ENCODE measurements at places on chromosomes 6 and 20. TPM values are rescaled to one million over a fixed set of nuclear protein-coding genes. Genes with fewer than 3 reads are reported as not detected.

DNA sequence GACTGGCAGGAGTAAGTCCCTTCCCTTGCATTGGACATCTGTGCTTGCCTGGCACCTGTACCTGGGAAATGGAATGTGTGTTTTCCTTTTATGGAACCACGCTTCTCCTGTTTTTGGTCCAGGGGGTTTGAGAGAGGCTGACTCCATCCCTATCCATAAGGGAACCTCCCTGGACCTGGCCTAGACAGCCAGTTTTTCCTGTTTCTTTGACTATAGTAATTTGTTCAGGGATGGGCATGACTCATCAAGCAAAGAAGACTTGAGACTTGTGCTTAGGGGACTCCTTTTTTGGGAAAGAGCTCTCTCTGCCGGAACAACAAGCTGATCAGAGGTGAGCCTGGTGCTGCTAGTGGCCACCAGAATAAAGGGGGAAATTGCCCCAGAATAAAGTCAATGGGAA, 393.8 kb downstream of the CDH26 start:
- no peak for DNase-seq

NMBR gene
- polyA plus RNA-seq = 0.13 TPM

DPPA5 gene
- not detected for polyA plus RNA-seq

- DNase-seq = no peak
Observed at GRCh38 chr20:37455659-37456058, 65.4 kb upstream of the NNAT start.

DNA sequence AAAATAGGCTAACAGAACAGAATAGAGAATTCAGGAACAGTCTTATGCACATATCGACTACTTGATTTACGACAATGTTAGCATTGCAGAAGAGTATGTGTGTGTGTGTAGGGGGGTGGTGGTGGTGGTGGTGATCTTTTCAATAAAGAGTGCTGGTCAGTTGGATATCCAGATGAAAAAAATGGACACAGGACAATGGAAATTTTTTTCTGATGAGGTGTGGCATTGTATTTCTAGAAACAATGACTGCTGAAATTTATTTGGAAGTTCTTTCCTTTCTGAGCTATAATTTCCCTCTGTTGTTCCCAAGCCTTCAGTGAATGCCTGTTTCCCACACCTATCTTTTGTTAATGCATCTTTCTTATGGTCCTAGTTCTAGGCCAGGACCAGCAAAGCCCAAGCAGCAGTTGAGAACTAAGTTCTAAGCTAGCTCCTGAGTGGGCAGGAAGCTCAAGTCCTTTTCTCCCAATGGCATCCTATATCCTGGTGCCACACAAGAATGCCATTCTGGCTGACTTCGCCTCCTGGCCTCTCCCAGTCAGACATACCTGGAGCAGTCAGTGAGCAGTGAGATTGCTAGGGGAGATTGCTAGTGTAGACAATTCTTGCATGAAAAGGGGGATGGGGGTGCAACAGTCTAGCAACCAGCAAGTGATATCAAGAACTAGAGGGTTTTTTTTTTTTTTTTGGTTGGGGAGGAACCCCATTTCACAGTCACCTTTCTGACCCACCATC, 1.2 kb upstream of the TOX2 start:
- no peak for DNase-seq

LY6G6D gene
- polyA plus RNA-seq = 0.47 TPM

DNA sequence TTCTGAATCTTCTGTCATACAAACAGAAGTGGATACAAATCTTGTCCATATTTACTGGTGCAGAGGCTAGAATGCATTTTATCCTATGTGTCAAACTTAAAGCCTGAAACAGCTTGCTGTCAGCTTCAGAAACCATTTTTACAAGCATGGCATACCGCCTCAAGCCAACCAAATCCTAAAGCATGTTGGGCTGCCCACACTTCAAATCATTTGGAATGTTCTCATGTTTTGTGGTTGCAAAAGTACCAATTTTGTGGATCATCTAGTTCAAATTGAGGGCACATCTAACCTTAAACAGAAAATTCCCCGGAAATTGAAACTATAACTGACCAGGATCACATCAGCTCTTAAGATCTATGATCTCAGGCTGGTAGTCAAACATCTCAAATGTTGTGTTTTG, 3.2 kb downstream of the GPR63 start:
- no peak for DNase-seq

LGSN gene
- not detected for polyA plus RNA-seq

RPS21 gene
- 1,316 TPM for polyA plus RNA-seq

OXT gene
- polyA plus RNA-seq = 0.47 TPM

DNA sequence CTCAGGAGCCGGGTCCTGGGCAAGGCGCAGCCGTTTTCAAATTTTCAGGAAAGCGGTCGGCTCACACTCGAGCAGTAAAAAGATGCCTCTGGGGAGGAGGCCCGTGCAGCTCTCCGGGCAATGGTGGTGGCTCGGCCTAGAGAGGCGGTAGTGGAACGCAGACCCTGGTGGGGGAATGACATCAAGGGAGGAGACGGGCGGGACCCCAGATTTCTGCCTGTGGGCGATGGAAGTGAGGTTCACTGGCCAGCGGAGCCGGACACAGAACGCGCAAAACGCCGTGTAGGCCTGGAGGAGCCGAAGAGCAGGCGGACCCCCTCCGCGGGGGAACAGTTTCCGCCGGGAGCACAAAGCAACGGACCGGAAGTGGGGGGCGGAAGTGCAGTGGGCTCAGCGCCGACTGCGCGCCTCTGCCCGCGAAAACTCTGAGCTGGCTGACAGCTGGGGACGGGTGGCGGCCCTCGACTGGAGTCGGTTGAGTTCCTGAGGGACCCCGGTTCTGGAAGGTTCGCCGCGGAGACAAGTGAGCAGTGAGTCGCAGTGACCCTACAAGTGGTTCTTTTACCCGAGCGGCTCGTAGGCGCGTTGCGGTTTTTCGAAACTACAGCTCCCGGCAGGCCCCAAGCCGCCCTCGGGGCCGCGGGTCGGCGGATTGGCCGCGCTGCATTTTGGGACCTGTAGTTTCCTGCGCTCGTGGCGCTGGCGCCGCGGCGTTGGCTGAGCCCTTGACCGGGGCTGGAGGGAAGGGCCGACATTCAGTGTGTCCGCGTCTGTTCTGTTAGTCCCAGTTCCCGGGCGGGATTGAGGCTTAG, at the start of gene RTEL1:
RTEL1 (plus strand) TSS at position 376 of the 812 bp plus-strand sequence. CDS start 1,091 bp downstream, outside the sequence.
- DNase-seq = peak; percentile 81

GRCh38 chr6:134888316-134888715, 61.6 kb downstream of the ALDH8A1 start:
- no peak for DNase-seq

DNA sequence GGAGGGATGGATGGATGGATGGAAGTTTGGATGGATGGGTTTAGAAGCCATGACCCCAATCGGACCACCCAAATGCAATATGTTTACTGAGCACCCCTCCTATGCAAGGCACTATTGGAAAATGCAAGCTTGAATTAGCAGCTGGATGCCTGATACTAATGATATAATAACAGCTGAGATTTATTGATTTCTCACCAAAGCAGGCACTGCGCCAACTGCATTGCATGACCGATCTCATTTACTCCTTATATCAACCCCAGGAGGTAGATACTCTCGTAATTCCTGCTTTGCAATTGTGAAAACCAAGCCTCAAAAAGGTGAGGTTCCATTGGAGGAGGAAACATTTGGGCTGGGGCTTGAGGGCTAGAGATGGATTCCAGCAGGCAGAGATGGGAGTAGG, 89.7 kb downstream of the KCNB1 start:
- DNase-seq = no peak

DNA sequence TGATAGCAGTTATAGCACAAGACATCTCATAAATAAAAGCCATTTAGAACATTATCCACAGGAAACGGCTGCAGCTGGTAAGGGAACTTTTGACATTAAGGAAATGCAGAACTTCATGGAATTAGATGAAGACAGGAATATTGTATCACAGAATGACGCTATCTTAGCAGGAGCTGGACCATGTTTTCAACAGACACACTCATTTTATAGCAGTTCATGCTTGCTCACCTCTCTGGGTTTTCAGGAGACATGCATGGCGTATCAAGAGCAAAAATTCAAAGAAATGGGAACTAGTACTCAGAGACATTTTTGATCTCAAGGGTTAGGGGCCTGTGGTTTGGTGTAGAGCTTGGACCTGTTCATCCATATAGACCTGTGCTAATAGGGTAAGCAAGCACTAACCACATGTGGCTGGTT, 125.0 kb downstream of the FYN start:
- no peak for DNase-seq

GRCh38 chr6:150238846-150239407, 96.1 kb downstream of the PPP1R14C start:
- DNase-seq = no peak

RAB5IF gene
- 40.7 TPM for polyA plus RNA-seq

DNA sequence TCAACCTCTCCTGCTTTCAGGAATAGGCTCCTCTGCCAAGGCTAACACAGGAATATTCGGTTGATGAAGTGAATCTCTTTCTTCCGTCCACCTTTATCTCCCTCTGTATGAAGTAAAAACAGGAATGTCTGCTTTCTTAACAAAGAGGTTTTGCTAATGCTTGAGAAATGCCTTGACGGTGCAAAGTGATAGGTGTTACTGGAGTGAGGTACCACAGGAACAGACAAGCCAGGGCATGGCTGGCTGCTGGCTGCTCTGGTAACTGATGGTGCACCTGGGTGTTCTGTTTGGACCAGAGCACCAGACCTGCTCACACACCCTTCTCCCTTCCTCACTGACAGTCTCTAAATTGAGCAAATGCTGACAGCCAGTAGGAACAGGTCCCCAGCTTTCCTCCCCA, 174.0 kb upstream of the FBXL4 start:
- DNase-seq = no peak

RIPK1 gene
- polyA plus RNA-seq = 10.1 TPM
